ENCODE measurements at places on chromosomes 3 and 15. TPM values are rescaled to one million over a fixed set of nuclear protein-coding genes. Genes with fewer than 3 reads are reported as not detected.

DNA sequence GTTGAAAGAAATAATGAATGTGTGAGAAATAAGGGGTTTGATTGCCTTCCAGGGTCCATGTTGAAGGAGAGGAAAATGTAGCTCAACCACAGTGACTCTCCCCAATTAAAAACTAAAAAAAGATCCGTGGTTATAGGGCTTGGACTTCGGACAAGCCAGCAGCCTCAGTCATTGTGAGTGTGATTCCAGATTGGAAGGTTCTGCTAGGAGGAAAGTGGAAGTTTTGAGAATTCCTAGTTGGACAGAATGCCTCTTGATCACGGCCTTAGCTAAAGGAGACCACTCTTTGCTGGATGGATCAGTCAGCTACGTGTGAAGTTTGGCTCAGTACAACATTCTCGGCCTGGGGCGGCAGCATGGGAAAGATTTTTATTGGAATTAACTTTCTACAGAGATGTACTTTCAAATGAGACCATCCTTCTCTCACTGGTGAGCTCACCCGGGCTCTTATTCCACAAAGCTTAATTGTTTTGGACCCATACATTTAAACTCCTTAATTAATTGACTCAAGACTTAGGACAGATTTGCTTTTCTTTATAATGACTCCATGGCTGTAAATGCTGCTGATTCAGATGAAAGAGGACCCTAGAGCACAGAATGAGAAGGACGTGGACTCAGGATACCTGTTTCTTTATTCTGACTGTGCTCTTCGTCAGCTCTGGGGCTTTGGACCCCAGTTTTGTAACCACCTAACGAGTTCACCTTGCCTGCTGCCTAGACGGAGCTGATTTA is 27.5 kb downstream of the FLNB start:
- peak; percentile 76 for DNase-seq

- DNase-seq: peak; percentile 57
Observed at GRCh38 chr15:38671675-38672254, 107.2 kb upstream of the RASGRP1 start.

ROPN1 gene
- total RNA-seq: not detected

DNA sequence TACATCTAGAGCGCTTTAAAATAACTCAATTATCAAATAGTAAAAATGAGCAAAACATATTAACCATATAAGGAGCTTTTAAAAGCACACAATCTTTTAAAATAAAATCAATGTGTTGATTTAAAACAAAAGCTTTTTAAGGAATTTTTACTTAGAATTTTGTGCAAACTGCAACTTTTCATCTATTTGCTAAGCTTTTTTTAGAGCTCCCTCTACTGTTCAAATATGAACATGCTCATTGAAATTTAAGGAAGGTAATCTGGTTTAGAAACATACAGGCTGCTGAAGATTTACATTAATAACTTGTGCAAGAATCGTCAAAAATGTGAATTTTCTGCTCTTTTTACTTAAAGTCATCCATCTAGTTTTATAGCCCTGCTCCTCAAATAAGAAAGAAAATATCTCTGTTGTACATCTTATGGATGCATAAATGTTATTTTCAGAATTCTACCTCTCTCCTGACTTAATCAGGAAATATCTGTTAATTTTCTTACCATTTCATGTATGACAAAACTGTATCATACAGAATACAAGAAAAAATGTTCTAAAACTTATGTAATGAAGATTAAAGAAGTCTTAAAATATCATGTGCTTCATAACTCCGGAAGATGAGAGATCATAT is 469.4 kb upstream of the ROBO2 start:
- DNase-seq: peak; percentile 57

SLC22A13 gene
- total RNA-seq: 0.38 TPM

TMEM202 gene
- total RNA-seq: not detected

PTH1R gene
- not detected for total RNA-seq

DNA sequence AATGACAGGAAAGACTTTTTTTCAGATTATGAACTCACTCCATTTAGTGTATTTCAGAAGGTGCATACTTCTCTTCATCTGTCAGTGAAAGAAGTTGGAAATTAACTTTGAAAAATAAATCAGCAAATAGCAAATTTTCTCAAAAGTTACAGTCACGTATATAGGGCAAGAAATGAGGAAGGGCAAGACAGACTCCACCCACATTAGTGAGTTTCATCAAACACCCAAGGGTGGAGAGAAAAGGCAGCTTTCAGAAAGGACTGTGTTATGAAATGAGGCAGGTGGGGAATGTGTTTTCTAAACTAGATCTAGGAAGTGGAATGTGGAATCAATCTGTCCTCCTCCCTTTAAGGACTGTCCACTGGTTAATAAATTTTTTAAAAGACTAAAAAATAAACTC is 2.9 kb downstream of the SLC22A13 start:
- no peak for DNase-seq

DNA sequence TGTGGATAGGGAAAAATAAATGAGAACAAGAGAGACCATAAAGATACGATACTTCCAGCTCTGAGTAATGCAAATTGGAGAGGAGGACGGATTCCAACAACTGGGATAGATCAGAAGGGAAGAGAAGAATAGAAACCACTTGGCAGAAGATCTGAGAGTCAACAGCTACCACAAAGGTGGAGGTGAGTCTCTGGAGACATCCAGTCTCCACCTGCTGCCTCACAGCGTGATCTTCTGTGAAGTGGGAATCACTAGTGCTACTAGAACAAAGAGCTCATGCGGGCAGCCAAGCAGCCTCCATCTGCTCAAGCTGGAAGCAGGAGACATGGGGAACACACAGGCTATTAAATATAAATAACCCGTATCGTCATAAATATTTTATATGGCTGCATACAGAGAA is 558.5 kb upstream of the CFAP20DC start:
- DNase-seq: no peak

GRCh38 chr15:69945729-69946128 is 152.0 kb downstream of the TLE3 start:
- DNase-seq: no peak

TMEM45A gene
- 87.7 TPM for total RNA-seq

DNA sequence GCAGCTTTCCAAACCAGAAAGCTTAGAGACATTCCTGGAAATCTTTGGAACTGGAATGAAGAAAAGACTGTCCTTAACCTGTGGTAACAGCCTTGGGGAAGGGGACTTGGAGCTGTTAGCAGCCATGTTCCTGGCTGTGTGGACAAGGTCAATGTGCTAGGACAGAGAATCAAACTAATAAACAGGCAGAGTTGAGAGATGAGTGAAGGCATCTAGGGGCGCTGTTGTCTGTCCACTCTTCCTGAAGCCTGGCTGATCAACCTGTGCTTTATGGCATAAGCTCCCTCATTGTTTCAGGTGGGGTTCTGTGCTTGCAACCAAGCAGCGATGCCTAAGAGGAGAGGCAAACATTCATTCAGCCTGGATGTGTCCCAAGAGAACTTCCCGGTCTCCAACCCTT is 19.3 kb downstream of the ZNF860 start:
- no peak for DNase-seq

- DNase-seq: no peak
Observed at GRCh38 chr3:122623031-122623829, 45.8 kb downstream of the PARP15 start.

DNA sequence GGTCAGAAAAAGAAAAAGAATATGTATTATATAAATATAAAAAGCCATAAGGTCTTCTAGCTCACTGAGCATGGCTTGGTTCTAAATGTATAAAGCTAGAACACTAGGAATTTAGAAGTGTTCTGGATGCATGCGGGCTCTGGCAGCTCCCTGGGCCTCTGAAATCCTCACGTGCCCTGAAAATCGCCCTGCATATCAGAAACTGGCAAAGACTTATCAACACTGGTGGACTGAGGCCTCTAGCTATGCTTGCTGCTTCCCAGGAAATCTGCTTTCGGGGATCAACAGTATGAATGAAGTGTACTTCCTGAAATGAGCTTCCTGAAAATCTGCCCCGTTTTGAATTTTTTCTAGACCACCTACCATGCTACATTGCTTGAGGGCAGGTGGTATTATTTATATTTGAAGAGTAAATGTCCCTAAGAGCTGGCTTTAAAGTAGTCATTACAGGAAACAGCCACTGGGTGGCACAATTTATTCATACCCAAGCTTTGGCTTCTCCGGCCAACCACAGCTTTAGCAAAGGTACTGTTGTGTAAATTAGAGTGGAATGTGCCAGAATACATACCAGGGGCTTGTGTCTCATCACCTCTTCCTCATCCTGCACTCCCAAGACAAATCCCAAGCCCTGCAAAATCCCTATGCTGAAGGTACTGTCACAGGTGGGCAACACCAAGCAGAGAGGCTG is 17.7 kb downstream of the CRTAP start:
- peak; percentile 79 for DNase-seq

ITIH1 gene
- not detected for total RNA-seq

DNA sequence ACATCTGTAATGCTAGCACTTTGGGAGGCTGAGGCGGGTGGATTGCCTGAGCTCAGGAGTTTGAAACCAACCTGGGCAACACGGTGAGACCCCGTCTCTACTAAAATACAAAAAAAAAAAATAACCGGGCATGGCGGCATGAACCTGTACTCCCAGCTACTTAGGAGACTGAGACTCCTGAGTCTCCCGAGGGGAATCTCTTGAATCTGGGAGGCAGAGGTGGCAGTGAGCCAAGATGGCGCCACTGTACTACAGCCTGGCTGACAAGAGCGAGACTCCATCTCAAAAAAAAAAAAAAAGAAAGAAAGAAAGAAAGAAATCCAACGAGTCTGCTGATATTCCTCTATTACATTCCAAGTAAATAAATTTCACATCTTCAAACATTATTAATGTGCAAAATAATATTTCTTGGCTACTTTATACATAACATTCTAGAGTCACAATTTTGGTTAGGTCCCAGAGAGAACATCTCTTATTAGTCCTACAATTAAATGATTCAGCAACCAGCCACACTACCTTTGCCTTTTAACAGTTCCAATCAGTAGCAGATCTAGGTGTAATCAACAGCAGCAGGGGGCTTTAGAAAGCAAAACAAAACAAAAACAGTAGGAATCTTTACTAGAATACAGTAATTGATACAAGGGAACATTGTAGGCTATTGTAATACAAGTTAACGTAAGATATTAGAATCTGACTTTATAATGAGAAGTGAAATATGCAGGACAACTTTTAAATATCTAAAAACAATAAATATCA is 195.8 kb downstream of the TBC1D5 start:
- DNase-seq: no peak

GRCh38 chr3:150577855-150578254 is 25.3 kb upstream of the SELENOT start:
- DNase-seq: peak; percentile 20

- peak; percentile 92 for DNase-seq
Observed at GRCh38 chr15:89105147-89105546, 16.9 kb downstream of the ABHD2 start.

DNA sequence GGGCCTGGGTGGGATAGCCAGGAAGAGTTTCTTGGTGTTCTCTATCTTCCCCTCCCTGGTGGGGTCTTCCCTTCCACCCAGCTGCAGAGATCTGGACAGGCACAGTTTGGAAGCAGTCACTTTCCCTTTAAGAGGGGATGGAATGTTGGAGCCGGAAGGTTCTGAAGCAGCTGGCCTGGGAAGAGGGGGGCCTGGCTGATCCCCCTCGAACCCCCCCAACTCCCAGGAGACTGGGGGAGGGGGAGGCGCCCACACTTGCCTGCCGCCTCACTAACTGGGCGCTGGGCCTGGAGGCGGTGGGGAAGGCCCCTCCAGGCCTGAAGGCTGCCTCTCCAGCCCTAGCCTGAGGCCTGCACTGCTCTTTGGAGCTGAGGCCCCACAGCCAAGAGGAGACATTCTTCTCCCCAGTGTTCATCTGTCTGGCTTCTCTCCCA is 1.4 kb downstream of the DVL3 start:
- peak; percentile 61 for DNase-seq
